ENCODE measurements at places on chromosomes 12 and 14.

DNA sequence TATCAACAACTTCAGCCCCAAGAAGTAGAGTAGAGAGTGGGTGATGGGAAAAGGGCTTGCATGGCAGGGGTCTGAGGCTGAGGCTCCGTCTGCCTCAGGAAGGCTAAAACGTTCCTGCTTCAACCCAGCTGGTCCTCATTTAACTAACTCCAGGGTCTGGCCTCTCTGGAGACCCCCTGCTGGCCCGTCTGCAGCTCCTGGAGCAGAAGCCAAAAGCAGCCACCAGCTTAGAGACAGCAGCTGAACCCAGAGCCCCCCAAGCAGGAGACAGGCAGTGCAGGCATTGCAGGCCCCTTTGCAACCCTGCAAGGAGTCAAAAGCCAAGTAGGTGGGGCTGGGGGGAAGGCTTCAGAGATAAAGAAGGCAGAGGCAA lies 25.1 kb upstream of the LTBP2 start:
- no peak for DNase-seq

DNA sequence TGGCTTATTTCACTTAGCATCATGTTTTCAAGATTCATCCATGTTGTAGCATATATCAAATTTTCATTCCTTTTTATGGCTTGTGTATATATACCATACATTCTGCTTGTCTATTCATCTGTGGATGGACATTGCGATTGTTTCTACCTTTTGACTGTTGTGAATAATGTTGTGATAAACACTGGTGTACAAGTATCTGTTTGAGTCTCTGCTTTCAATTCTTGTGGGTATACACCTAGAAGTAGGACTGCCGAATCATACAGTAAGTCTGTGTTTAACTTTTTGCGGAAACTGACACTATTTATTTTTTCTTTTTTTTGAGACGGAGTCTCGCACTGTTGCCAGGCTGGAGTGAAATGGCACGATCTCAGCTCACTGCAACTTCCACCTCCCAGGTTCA lies 19.6 kb upstream of the RPS6KA5 start:
- DNase-seq, result no peak

DNA sequence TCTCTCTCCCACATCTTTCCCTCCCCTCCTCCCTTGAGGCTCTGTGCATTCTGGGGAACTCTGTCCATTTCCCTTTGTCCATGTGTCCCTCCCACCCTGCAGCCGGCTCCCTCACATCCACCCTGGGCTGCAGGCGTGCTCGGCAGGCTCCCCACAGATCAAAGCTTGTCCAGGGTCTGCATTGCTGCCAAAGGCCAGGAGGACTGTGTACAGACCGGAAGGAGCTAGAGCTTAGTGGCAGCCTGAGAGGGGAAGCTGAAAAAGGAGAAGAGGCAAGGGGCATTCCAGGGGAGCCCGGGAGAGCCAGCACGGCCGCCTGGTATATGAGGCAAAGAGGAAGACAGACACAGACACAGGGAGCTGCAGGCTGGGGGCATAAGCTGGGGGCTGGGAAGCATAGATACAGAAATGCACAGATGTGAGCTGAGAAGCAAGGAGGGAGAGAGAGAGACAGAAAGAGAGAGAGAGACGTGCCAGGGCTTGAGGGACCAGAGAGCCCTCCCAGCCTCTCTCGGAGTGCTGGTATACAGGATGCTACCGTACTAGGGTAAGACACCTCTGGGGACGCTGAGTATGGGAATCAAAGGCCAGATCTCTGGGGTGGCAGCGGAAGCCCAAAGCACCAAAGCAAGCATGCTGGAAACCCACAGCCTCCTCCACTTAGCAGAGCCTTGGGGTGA lies 3.3 kb downstream of the CD4 start:
- DNase-seq, result no peak

- no peak for DNase-seq
Observed at GRCh38 chr14:94175011-94175745, 1.1 kb downstream of the PPP4R4 start.

DNA sequence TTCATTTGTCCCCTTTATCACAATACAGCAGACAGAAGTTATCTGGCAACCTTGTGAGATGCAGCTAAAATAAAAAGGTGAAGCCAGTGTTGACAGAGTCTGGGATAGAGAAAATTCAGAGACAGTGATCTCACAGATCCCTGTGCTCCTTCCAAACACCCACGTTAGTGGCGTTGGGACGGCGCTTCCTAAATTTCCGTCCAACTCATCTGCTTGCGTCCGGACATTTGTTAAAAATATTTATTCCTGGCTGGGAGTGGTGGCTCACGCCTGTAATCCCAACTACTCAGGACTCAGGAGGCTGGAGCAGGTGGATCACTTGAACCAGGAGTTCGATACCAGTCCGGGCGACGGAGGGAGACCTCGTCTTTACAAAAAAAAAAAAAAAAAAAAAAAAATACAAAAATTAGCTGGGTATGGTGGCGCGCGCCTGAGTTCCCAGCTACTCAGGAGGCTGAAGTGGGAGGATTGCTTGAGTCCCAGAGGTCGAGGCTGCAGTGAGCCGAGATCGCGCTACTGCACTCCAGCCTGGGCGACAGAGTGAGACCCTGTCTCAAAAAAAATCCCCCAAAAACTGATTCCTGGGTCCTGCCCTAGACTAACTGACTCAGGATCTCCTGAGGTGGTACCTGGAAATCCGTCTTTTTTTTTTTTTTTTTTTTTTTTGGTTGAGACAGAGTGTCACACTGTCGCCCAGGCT lies 708 bp upstream of the TCTN1 start:
- DNase-seq, result no peak

DNA sequence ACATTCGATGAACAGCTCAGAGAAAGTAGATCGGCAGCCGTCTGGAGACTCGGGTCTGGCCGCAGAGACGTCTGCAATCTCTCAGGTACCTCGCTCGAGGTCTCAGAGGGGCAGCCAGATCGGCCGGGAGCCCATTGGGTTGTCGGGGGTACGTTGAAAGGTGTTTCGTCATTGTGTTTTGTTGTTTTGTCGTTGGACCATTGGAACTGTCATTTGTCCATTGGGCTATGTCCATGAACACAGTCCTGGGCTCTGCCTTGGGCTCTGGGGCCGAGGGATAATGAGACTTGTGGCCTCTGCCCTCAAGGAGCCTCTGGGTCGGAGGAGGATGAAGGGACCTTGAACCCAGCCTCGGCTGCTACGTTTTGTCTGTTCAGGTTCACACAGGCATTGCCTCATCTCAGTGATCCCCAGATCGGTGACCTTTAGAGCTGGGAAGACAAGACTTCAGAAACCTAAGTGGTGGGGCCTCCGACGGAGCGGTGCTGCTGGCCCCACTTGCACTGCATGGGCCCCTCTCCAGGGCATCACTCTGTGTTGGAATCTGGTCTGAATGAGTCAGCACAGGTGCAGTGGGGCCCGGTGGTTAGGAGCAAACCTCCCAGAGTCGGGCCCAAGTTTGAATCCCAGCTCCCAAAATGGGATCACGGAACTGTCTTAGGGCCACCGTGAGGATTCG lies 23.6 kb upstream of the MLXIP start:
- DNase-seq, result no peak

- no peak for DNase-seq
Observed at GRCh38 chr14:103207388-103208072, 84.3 kb downstream of the TNFAIP2 start.

- DNase-seq, result no peak
Observed at GRCh38 chr12:52316290-52316689, 4.9 kb downstream of the KRT83 start.

DNA sequence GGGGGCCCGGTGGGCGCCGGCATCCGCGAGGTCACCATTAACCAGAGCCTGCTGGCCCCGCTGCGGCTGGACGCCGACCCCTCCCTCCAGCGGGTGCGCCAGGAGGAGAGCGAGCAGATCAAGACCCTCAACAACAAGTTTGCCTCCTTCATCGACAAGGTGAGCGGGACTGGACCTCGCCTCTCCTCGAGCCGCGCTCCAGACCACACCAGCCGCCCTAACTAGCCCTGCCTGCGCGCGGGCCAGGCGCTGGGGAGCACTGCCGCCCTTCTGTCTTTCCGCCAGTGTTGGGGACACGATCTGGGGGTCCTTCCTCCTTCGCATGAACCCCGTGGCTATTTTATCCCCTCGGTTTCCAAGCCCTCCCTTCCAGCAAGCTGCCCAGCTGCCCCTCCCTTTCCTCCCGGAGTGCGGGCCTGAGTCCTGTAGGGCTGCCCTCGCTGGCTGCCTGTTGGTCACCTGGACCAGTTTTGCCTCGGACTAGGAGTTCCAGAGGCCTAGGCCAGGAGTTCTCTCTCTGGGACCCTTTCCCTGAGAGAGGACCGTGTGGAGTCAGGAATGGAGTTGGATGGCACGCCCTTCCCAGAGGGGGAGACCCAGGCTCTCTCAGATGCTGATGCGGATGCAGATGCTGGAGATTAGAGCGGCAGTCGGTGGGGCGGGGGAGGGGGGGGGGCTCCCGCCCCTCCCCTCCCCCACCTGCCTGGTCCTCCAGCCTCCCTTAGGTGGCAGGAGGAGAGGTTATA lies 592 bp downstream of the KRT7 start:
- DNase-seq, result no peak

DNA sequence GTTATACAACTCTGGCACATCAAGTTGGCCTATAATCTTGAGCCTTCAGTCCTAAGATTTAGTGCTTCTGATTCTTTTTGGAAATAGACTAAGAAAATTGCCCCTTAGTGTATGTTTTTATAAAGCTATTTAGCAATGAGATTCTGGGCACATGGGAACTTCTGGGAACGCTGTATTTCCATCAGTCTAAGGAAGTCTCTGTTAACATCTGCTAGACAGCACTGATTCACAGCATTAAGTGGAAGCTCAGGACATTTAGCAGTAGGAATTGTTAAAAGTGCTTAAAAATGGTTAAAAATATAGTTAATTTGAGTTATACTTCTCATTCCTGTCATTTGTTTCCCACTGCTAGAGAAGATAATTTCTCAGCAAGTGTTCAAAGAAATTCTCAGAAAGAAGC lies 579.1 kb downstream of the SLC16A7 start:
- no peak for DNase-seq

DNA sequence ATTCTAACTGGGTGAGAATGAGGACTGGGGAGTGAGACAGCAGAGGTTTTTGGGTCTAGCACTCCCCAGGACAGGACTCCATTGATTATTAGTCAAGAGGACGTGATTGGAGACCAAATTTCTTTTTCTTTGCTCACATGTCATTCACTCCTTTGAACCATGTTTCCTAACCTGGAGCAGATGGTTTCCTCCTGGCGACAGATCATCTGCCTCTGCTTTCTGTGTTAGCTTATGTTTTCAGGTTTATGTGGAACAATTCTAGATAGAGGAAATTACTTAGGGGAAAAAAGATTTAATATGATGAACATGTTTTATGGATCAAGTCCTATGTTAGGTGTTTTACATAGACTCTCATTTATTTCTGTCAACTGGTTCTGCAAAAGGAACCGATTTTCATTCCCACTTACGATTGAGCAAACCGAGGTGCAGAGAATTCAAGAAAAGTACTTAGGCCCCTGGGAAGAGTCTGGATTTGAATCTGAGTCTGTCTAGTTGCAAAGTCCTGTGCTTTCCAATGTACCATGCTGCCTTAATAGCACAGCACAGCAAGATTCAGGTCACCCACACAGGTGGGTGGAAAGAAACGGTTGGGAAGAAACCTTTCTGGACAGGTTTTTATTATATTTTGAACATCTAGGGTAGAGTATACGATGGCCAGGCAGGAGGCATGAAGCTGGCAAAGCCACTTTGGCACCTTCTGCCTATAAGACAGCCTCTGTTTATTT lies 30.8 kb downstream of the SMOC1 start:
- no peak for DNase-seq

All from stimulated activated CD8-positive, alpha-beta memory T cell treated with anti-CD3 and anti-CD28 coated beads, Interleukin-15, amount 100 ng/mL, for 24 hours (primary cell).